HS-5 (cell line): ENCODE measurements at places on chromosomes 7 and 10.
A peak's percentile ranks its signal among the peaks of the same experiment; 100 is the strongest.

DNA sequence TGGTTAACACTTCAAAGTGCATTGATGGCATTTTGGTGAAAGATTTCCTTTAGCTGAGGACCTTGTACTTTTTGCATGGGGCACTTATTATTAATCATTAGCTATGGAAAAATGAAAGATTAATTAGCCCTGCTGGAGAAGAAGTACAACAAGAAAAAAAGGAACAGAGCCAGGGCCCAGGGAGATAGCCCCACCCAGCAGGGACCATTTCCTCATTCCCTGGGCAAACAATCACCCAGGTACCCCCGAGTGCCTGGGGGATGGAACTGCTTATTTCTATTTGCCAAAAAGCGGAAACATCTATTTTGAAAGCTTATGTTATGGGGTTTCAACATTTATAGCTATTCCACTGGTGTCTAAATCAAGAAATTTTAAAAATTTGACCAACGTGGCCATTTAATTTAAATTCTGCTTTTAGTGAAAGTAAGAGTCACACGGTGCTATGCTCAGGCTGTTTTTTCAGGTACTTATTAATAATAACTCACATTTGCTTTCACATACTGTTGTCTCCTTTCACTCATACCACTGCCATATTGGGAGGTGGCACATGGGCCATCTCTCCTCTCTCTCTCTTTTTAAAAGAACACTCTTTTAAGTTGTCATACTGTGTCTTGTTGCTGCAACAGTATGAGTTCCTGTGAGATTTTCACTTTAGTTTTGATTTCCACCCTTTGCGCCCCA is 143.6 kb upstream of the KIF5B start:
- DNase-seq = no peak

DNA sequence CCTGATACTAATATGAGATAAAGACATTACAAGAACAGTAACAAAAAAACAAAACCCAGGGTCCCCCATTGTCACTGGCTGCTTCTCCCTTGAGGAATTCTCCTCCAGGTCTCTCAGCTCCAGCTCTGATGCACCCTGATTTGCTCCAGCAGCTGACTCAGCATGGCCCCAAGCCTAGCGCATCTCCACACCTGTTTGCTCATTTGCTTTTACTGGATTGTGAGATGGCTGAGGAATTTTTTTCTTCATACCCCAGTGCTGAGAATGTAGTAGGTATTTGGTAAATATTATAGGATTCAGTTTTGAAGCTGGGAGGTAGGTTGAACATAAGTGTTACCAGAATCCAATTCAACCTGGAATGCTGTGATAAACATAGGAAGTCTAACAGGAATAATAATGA is 171.9 kb downstream of the PKD1L1 start:
- DNase-seq = no peak

GRCh38 chr10:44378626-44379025 is 6.3 kb downstream of the CXCL12 start:
- no peak for DNase-seq

DNA sequence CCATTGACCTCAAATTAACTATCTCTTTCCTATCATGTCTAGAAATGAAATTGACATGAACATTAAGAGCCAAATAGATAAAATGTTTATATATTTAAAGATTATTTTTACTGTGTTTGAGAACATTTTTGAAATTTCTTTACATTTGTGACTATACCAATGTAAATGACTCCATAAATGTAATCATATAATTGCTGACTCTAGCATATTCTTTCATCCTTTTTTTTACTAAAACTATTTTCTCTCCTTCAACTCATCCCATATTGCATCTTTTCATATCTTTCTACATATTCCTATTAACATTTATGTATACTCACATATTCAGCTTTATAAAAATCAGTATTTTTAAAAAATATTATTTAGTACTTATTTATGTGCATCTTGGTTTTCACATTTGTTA is 16.9 kb downstream of the TMEM106B start:
- no peak for DNase-seq

DNA sequence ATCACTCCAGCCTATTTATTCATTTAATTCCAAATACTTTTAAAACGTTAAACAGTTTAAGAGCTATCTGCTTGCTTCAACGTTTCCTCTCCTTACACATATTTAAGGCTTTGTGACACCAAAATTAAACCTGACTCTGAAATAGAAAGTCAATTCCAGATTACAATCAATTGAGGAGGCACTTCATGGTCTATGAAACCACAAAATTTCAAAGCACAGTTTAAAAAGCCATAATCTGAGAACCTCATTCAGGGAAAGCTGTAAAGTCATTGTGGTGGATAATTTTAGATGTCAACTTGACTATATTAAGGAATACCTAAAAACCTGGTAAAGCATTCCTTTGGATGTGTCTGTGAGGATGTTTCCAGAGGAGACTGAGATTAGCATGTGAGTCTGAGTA is 6.2 kb downstream of the SNX13 start:
- DNase-seq = no peak

DNA sequence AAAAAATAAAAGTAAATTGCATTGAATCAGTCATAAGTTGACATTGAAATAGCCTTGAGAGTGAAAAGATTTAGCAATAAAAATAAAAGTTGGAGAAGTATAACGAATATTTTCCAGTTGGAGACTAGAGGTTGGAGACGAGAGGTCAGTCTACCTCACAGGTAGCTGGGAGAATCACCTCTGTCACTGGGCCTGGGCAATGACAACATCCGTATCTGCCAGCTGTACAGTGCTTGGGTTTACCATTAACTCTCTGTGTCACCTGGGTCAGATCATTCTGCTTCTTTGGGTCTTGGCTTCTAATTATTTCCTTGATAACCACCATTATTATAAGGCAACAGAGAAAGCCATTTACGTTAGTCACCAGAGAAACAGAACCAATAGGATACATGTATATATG is 62.0 kb upstream of the STEAP4 start:
- no peak for DNase-seq

DNA sequence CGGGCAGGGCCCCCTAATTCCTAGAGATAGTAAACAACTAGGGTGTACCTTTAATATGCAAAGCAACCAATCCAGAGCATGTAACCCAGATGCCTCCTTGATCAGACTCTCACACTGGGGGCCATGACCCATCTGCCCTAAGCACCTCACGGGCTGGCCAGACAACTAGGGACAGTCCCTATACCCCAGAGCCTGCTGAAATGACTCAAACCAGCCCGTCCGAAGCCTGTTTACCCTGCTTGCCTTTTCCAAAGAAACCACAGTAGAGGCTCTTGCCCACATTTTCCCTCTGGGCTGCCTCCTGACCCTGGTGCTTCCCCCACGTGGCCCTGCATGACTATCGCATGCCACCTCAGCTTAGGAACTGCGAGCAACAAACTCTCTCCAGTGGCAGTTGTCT is 46.2 kb downstream of the RGS10 start:
- DNase-seq = no peak

DNA sequence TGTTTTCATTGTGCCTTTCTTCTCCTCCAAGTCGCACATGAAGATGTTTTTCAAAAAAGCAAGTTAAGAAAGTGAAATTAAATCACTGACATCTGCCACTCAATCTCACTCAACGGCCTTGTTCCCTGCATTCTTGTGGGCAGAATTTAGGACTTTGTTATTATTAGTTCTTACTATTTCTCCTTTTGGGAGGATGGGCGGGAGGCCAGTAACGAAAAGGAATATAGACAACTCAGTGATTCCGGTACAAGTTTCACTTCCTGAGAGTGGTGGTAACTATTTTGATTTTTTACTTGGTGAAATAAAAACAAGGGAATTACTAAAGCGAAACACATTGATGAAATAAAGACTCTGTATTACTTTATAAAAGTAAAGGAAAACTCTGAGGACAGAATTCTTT is 231.9 kb upstream of the HABP2 start:
- no peak for DNase-seq

DNA sequence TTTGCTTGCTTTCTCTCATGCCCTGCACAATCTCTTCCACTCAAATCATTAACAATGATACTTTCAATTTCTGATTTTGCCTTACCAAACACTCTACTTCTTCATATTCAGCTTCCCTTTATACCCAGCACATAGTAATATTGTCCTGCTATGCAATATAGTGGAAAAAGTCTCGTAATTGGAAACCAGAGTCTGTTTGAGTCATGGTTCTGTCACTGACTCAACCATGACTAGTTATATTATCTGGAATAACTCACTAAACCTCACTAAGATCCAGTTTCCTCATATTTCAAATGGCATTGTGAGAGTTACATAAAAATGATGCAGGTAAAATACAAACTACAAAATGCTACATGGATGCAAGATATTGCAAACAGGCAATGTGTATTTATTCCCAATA is 98.5 kb upstream of the LRRTM3 start:
- peak; percentile 67 for DNase-seq

DNA sequence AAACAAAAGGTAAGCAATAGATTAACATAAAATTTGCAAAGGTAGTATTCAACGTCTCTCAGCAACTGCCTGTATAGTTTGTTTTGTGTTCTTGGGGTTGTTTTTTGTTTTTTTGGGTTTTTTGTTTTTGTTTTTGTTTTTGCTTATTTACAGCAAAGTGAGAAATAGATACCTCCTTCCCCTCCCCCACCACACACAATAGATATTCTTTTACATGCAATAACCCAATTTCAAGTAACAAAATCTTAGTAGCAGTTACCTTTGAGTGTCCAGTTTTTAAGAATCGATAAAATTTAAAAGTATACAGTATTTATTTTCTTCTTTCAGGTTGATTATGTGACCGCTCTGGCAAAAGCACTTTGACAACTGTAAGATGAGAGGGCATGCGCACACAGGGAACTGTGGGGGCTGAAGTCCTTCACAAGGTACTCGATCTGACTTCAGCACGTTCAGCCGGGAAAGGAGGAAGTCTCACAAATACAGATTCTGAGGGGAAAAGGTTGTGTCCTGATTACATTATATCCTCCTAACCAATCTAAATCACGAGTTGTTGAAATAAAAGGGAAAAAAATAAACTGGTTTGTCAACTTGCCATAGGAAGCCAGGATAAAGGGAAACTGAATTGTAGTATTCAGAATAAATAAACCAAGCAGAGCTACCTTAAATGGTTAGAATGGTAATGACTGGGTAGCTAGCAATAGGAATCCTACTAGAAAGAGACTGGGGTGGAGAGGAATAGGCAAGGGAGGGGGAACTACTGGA is 47.8 kb downstream of the CPEB3 start:
- no peak for DNase-seq

GRCh38 chr7:97174303-97174702 is 56.8 kb downstream of the SDHAF3 start:
- no peak for DNase-seq

GRCh38 chr7:3897430-3898372 is 596.6 kb downstream of the SDK1 start:
- DNase-seq = no peak

GRCh38 chr10:26391701-26392695 is 46.1 kb upstream of the APBB1IP start:
- no peak for DNase-seq

GRCh38 chr7:369476-370258 is 79.7 kb downstream of the FOXL3 start:
- DNase-seq = no peak

- no peak for DNase-seq
Measured at GRCh38 chr10:79102498-79102874, 33.7 kb downstream of the ZMIZ1 start.

GRCh38 chr7:114112806-114113205 is 194.0 kb upstream of the PPP1R3A start:
- no peak for DNase-seq

- DNase-seq = no peak
Measured at GRCh38 chr10:125129076-125129458, 31.3 kb downstream of the CTBP2 start.

- DNase-seq = peak; percentile 63
Measured at GRCh38 chr7:128703609-128704241, 31.6 kb downstream of the GARIN1A start.

DNA sequence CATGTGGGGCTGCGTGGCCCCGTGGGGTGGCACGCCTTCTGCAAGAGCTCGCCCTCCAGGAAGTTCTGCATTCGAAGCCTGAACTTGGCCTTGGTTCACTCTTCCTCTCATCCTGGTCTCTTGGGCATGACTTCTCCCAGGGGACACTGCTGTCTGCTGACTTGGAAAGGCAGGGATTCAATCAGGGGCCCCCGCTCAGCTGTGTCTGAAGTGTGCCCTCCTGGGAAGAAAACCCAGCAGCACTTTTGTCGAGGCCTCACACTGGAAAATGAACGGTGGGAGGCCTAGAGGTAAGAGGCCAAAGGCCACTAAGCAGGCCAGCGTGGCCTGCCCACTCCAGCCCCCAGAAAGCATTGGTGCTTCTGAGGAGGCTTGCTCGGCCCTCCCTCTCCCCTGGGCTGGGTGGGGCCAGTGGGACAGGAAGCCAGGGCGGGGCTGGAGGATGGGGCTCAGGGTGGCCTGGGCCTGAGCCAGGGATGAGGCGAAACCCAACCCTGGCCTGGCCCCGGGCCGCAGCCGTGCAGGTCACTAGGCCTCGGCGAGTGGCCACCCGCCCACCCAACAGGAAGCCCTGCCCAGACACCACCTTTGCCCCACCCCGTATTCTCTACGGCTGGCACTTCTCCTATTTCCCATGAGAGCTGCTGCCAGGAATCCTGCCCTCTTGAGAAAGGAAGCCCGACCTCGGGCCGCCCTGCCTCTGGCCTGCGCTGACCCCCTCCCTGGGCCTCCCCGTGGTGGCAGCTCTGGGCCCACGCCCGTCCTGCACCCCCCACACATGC is 81.1 kb downstream of the ZMIZ1 start:
- DNase-seq = peak; percentile 70

GRCh38 chr10:101028446-101029337 is 2.2 kb downstream of the PDZD7 start:
- DNase-seq = no peak

DNA sequence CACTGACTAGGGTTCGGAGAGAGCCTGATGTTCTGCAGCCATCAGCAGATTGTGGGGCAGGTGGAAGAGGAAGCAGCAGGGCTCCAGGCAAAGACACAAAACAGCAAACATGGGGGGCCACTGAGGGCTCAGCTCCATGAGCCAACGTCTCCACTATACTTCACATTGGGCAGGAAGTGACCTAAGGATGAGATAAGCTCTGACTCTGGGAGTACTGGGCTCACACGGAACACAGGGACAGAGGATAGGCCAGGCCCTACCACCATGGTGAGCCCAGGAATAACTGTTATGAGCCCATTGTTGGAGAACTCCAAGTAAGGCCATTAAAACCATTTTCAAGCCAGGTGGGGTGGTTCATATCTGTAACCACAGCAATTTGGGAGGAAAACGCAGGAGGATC is 14.9 kb upstream of the MRPS24 start:
- DNase-seq = no peak

GRCh38 chr10:28680358-28680752 is 3.0 kb downstream of the BAMBI start:
- no peak for DNase-seq
